ENCODE measurements at places on chromosomes 16 and 17.

GRCh38 chr16:5851393-5851982, 753.9 kb upstream of the EEF2KMT start:
- no peak for DNase-seq

DNA sequence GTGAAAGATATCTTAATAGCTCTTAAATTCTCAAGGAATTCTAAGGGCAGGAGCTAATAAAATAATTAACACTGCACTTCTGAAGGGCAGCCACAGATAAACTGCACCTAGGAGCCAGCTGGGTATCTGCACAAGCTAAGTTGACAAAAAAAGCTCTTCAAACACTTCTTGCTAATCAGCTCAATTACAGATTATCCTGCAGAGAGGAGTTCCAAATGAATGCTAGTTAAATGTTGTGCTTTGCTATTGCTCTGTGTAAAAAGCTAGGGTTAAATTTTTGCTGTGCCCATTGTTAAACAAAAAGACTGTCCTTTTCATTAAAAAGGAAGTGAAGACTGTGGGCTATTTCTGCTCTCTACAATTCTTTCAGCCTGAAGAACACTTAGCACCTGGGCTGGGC, 158.5 kb upstream of the SHISA6 start:
- no peak for DNase-seq

GRCh38 chr17:12250973-12251372, 230.3 kb downstream of the MAP2K4 start:
- DNase-seq, result no peak

DNA sequence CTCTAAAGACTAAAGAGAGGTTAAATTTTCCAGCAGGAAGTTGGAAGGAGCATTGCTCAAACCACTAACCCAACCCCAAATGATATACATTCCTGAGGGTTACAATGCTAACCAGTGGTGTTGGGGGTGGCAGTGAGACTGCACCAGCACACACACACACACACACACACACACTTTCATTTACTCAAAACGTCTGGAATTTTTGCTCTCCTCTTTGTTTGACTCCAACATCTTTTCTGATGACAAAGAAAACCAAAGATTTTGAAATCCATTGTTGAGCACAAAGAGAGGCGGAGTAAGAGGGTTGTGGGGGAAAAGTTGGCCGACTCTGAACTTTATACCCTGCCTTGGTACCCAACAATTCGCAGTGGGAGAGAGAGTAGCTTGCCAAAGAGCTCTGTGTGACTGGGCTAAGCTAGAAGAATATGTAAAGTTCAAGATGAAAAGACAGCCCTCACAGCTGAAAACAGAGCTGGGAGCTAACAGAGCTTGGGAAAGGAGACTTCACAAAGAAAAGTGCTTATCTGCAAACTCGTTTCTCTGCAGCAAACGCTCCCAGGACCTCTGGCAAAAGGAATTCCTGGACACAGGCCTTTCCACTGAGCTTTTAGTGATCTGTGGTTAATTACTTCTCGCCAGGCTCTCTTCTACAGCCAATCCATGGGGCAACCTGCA, 426.0 kb upstream of the CDH11 start:
- peak; percentile 99 for DNase-seq

- no peak for DNase-seq
These were observed 7.6 kb downstream of the ATXN1L start for GRCh38 chr16:71853413-71853812.

GRCh38 chr16:57536306-57537193, at the start of gene CCDC102A:
TSS of gene CCDC102A (minus strand) at chr16:57536571. CDS start at chr16:57529177, 7,394 bp downstream.
- DNase-seq, result peak; percentile 50

GRCh38 chr16:82523815-82524214, 103.0 kb upstream of the CDH13 start:
- no peak for DNase-seq
